NCI-H1417 (cell line): ENCODE measurements at places on chromosomes 3 and 15.

GRCh38 chr15:97915261-97915660 is 45.2 kb upstream of the ARRDC4 start:
- DNase-seq, result no peak

- no peak for DNase-seq
Observed at GRCh38 chr15:29100486-29101000, 169.1 kb downstream of the NSMCE3 start.

DNA sequence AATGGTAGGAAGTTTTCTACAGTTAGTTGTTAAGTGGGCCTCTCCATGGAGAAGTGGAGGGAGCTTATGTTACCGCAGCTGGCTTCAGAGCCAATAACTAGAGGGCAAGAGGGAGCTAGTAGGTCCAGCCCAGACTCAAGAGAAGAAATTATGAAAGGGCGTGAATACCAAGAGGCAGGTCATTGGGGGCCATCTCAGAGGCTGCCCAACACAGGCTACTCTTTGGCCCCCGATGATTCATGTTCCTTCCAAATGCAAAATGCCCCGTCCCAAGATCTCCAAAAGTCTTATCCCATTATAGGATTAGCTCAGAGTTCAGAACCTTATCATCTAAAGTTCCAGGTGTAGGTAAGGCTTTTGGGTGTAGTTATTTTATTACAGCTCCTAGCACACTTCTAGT is 94.5 kb downstream of the FNDC3B start:
- DNase-seq, result no peak

DNA sequence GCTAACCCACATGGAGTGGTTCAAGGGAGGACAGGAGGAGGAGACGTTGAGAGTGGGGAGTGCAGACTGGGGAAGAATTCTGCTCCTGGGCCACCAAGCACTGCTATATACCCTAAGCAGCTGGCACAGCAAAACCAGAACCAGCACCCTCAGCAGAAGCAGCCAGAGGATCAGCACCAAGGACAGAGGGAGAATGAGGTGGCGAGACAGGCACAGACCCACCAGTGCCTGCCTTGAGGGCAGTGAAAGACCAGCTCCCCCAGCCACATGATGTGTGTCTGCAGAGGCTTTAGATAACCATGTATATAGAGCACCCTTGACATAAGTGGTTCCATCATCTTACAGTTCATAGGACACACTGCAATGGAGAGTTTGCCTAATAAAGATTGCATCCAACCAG is 319.0 kb downstream of the GABRB3 start:
- DNase-seq, result no peak

- DNase-seq, result no peak
Observed at GRCh38 chr3:34365771-34366170, 567.3 kb downstream of the PDCD6IP start.

DNA sequence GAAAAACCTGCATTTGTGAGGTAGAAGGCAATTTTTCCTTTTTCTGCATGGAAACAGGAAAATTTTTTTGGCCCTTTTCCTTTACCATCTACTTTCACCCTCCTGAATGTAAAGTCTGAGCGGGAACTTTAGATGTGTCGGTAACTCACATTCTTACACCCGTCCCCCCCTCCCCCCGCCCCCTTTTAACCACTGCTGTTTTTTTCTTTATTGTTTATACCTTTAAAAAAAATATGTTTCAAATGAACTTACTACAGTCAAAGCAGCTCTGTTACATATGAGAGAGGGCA is 487 bp upstream of the HES1 start:
- no peak for DNase-seq

DNA sequence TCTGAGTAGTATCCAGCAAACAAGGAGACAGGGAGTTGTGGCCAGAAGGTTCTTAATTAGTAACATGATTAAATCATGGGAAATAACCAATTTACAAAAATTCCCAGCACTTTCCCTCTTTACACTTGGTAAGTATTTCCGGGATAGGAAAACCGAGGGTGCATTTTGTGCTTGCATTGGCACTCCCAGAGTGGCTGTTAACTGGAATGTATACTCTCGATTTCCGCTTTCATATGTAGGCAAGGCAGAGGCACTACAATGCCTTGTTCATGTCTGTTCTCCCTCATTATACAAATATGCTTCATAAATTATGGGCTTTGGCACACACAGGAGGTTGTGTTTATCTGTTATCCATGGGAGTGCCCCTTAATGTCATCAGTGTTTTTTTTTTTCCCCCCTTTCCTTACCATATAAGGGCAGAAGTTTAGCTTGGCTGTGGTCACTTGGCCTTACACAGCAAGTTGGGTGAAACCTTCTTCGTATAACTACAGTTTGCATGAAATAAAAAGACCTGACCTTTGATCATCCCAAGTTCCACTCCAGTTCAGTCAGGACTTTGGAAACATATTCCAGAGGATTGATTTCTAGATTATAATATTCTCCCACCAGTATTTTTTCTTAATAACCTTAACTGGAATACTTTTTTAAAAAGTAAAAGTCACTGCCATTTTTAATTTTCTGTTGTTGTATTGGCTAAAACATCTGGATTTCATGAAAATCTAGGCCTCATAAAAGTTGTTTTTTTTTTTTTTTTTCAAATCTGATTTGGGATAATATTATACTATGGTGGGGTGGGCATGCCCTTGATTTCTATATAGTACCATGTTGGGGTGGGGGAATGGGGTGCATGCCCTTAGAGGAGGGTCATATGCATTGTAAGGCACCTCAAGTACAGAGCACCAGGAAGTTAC is 8.9 kb downstream of the TPM1 start:
- DNase-seq, result no peak

- peak; percentile 6 for DNase-seq
Observed at GRCh38 chr3:31695280-31696008, 162.7 kb downstream of the STT3B start.

GRCh38 chr3:155585384-155585783 is 159.5 kb downstream of the PLCH1 start:
- no peak for DNase-seq

DNA sequence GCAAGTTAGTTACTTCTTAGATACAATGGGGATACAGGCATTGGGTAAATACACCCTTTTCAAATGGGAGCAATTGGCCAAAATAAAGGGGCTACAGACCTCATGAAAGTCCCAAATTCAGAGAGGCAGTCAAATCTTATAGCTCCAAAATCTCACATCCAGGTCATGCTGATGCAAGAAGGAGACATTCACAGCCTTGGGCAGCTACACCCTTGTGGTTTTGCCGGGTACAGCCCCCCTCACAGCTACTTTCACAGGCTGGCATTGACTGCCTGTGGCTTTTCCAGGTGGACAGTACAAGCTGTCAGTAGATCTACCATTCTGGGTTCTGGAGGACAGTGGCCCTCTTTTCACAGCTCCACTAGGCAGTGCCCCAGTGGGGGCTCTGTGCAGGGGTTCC is 17.5 kb upstream of the PLSCR1 start:
- DNase-seq, result no peak

DNA sequence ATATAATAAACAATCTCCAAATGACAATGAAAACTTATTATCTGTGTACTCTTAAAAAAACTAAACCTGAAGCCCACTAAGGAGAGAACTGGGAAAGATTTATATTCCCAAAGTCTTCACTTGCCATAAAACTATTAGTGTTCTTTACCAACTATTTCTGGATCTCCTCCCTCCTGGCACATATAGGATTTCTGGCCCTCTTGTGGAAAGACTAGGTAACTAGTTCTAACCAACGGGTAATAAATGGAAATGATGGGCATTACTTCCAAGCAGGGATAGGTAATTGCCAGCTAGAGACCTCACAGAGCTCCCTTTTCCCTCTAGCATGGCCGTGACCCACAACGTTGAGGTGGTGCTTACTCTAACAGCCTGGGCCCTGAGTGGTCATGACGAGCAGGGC is 110.1 kb downstream of the DNAH12 start:
- DNase-seq, result peak; percentile 0

DNA sequence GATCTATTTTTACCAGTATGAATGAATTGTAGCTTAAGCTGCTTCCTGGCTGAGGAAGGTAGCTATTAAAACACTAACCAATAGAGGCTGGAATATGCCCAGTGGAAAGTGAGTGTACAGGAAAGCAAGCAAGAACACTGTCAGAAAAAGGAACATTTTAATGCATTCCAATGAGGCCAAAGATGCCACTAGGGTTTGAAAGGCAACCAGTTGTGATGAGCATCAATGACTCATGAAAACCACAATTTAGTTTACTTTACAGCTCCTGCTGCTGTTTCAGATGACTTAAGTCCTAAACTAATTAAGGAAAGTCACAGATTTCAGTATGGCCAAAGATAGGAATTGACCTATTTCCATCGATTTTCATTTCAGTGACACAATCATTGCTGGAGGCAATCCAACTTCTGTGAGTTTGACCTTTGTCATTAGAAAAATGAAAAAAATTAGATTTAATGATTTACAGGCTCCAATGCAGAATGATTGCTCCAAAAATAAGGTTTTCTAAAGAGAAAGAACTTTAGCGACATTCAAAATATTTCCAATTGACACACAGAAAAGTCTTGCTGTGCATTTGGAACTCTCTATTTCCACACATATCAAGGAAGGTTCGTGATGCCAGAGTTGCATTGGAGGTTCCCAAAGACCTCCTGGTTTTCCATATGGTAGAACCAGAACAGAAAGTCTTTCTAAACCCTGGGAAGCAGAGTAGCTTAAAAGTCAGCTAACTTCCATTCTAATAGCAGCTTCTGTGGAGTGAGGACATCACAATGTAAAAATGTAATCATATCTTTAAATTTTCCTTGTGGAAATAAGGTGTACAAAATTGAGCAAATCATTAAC is 103.0 kb downstream of the SUCNR1 start:
- no peak for DNase-seq

GRCh38 chr15:78455749-78456148 is 17.7 kb downstream of the IREB2 start:
- peak; percentile 44 for DNase-seq

DNA sequence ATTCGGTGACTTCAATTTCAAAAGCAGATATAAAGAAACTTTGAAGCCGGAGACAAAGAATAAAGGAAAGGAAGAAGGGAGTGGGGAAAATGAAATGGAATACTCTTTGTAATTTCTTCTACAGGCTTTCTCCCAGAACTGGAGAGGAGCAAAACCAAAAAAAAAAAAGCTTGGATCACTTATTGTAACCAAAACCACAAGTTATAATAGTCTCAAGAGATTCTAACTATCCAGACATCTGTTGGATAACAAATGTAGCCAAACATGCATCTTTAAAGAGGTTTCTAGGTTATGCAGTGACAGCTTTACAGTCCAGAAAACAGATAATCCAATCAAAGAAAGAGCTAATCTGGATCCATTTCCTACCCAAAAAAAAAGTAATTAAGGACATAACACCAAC is 36.2 kb downstream of the VGLL3 start:
- no peak for DNase-seq

GRCh38 chr3:64063207-64063982 is 40.1 kb upstream of the PSMD6 start:
- DNase-seq, result no peak

DNA sequence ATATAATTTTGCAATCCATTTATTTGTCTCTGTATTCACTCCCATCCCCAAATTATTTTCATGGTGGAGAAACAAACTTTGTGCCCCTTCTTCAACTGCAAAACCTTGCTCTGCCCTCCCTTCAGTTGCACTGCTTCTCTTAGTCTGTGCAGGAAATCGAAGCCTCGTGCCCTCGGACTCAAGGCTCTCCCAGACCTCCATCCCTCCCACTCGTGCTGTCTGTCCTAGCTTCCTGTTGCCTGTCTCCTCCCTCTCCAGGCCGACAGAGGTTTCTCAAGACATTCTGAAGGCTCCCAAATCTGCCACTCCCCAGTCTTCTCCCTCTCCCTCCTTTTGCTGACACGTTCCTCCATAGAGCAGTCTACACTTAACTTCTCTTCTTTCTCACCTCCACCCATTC is 177.6 kb downstream of the PDZRN3 start:
- no peak for DNase-seq

- no peak for DNase-seq
Observed at GRCh38 chr3:169630852-169631251, 32.7 kb downstream of the MECOM start.

DNA sequence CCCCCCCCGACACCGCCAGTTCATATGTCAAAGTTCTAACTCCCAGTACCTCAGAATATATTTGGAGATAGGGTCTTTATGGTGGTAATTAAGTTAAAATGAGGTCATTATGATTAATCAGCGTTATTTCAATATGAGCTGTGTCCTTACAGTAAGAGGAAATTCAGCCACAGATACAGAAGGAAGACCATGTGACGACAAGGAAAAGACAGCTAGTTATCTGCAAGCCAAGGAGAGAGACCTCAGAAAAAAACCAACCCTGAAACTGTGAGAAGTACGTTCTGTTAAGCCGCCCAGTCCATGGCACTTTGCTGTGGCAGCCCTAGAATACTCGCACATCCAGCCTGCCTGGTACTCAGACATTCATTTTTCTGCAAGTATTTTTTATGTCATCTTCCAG is 62.3 kb upstream of the ARL8B start:
- DNase-seq, result no peak

DNA sequence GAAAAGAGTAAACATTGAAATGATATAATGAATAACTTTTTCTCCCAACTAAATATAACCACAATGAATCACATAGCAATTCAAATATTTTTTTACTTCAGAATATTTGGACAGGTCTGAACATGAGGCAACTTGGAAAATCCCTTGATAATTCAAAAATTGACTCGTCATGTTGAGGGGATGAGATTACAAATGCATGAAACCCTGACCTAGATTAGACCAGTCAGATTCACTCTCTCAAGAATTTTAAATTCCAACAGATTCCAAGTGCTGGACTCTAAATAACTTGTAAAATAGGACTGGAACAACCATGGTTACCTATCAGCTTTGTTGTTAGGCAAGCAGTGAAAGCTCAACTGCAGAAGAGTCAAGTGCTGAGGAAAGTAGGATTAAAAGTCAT is 317.5 kb downstream of the GBE1 start:
- DNase-seq, result no peak
